ENCODE measurements at places on chromosomes 7 and 10.

DNA sequence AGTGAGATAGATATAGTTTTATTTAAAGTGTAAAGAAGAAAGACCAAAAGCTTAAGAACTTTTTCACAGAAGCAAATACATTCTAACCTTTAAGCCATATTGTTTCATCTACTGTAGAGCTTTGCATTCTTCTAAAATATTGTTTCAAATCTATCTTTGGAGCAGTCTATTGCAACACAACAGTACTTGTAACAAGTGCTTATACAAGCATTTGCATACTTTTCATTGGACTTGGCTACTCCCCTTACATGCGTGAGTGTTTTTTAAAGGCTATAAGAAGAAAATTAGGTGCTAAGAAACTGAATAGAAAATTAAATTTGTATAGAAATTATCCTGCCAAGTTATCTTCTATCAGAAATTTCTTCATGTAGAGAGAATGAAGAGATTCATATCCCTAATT is 45.3 kb downstream of the SEMA3E start:
- DNase-seq, result no peak

GRCh38 chr7:57328457-57328856 is 121.5 kb upstream of the ZNF716 start:
- DNase-seq, result no peak

DNA sequence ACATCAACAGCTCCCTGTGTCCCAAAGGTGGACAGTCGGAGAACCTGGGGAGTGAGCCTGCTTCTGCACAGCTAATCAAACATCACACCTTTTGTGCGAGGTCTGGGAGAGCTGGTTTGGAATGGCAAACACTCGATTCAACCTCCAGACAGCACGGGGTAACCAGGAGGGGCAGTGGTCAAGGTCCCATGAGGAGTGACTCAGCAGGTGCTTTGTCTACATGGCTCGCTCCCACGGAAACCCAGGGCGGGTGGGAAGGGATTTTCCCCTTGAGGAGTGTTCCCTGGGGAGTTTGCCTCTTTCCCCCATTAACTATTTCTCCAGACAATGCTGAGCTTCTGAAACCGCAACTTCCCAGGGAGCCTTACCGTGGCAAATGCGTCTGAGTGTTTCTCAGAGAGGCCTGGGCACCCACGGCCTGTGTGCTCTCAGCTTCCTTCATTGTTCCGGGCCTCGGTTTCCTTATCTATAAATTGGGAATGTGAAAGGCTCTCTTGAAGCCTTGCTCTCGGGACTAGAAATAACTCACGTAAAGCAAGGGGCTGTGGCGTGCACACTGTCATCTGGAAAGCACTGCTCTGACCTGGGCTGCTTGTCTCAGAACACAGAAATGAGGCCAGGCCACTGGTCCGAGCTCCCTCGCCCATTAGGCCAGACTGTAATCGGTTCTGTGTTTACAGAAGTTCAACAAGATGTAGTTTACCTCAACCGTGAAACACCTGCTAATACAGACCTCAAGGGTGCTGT is 14.0 kb upstream of the GTPBP4 start:
- DNase-seq, result no peak

DNA sequence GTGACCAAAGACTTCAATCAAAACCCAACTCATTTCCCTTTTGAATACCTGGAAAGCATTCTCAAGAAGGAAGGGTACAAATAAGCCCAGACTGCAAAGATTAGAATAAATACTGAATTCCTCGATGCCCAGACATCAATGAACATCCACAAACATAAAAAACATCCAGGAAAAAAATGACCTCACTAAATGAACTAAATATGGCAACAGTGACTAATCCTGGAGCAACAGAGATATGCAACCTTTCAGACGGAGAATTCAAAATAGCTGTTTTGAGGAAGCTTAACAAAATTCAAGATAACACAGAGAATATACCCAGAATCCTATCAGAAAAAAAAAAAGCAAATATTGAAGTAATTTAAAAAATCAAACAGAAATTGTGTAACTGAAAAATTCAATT is 43.2 kb downstream of the PCLO start:
- DNase-seq, result no peak

DNA sequence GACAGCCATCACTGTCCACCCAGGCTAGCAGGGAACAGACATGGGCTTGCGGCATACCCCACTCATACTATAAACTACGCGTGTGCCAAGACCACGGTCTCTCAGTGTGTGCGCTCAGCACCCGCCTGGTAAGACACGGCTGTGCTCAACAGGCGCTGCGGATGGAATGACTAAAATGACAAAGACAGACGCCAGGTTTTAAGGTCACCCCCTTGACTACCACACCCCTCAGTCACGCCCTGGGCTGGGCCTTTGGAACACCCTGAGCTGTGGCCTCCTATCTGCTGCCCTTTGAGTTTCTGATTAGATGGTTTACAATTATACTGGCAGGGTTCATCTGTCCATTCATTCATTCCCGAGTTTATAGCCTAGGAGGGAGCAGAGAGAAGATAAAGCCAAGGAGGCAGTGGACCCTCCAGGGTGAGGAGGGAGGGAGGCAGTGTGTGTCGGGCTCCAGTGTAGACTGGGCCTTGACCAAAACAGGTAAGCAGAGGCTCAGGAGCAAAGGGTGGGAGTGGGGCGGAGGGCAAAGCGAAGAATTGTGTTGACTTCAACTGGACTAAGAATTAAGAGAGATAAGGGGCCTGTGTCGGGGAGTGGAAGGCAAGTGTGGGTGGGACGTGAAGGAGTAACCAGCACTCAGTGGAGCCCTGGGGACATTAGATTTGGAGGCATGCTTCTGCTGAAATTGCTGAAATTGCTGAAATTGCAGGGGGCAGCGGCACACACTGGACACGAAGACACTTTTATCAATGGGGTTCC is 35.0 kb downstream of the TNS3 start:
- no peak for DNase-seq

GRCh38 chr7:99563650-99564049 is 5.2 kb downstream of the ZNF655 start:
- no peak for DNase-seq

DNA sequence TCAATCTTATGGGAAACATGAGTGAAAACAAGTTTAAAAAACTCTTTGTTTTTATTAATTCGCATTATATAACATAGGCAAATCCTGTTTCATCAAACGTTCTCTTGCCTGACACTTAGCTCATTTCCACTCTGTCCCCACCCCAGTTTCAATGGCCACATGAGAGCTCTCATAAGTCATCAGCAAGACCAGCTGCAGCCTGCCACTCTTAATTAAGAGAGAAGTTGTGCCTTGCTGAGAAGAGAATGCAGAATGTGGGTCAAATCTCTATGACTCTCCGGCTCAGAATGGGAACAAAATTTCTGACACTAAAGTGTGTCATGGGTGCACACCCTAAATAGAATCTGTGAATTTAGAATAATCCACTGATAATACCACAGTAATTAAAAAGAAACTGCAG is 39.6 kb downstream of the ASAH2 start:
- DNase-seq, result no peak

GRCh38 chr7:124429923-124430322 is 335.7 kb downstream of the GPR37 start:
- no peak for DNase-seq

DNA sequence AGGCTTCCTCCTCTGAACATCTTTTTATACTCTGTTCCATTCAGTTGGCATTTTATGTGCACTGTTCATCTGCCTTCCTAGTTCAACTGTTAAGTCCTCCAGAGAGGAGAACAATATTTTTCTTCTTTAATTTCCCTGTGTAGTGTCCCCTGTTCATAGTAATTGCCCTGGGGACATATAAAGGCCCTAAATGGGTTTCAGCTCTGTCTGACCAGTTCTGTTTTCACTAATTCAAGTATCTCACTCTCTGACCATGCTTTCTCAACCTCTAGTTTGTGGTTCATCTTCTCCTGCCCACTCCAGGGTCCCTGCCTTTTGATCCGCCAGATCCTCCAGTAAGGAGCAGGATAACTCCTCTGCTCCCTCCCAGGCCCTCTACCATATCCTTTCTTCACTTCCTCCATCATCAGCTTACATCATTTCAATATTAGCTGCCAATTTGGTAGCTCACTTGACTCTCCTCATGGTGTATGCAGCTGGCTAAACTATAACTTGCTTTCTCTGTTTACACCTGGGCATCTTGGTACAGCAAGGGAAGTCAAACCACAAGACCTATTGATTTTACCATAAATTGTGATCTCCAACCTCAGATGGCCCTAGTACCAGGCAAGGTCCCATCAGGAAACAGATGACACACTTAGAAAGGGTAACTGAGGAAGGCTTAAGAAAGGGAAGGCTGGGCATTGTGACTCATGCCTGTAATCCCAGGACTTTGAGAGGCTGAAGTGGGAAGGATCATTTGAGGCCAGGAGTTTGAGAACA is 17.7 kb upstream of the C10orf67 start:
- no peak for DNase-seq
